ENCODE measurements at places on chromosomes 13 and 19.
A peak's percentile ranks its signal among the peaks of the same experiment; 100 is the strongest.

DNA sequence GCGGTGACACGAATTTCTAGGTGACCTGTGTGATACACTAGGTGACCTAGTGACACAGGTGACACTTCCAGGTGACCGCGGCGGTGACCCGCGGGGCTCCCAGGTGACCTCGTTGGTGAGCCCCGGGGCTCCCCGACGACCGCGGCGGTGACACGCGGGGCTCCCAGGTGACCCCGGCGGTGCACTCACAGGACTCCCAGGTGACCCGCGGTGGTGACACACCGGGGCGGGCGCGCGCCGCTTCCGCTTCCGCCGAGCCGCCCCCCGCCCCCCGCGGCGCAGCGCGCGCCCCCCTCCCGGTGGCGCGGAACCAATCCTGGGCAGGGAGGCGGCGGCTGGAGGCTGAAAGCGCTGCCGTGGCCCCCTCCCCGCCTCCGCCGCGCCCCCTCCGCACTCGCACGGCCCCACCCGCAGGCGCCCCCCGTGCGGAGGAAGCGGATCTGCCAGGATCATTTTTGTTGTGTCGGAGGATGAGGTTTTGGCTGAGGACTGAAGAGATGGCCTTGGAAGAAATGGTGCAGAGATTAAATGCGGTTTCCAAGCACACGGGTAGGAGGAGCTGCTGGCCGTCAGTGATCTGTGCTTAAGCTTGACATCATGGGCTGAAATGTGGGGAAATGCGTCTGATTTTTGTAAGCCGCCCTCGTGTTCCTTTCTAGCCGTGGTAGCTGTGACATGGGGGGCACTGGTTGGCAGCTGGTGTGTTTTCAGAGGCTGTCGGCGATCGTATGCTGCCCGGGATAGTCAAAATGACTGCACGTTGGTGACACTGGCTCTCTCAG, at the start of gene MCF2L:
TSS of gene MCF2L (plus strand) at position 305 of the 782 bp plus-strand sequence. CDS start at position 471, 166 bp downstream.
- peak; percentile 78 for DNase-seq

DNA sequence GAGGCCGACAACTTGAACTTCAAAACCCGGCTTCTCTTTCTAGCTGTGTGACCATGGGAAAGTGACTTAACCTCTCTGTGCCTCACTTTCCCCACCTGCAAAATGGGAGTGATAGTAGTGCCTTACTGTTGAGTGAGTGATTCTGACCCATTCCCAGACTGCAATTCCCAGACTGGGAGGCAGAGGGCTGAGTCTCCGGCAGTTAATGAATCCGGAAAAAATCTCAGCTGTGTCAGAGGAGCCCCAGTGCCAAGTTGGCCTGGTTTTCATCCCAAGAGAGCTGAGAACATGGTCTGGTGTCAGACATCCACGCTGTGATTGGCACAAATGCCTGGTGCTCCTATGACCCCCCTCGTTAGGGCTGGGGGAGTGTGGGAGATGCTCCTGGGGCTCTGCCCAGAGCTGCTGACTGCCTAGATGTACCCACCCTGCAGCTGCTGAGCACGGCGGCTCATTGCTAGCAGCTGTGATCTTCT, 50.0 kb downstream of the PIN1 start:
- no peak for DNase-seq

- DNase-seq, result no peak
Measured at GRCh38 chr19:7888826-7889217, 512 bp downstream of the LRRC8E start.

GRCh38 chr19:57351867-57352266, 796 bp downstream of the ZNF304 start:
- DNase-seq, result no peak

DNA sequence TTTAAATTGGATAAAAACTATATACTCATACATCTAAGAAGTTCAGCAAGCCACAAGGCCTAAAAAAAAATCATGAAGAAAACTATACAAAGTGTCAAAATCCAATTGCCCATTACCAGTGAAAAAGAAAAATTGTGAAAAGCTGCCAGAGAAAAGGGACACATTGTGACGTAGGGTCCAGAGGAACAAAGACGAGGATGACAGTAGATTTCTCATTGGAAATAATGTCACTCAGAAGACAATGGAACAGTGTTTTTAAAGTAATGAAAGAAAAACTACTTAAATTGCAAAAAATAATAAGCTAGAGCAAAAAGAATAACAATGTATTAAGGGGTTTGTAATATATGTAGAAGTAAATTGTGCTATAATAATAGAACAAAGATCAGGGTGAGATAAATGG, 195.2 kb downstream of the EFNB2 start:
- no peak for DNase-seq

- peak; percentile 82 for DNase-seq
Measured at GRCh38 chr13:30744056-30744680, 8.8 kb downstream of the ALOX5AP start.

GRCh38 chr19:14305706-14306105, 75.5 kb upstream of the ADGRE5 start:
- peak; percentile 35 for DNase-seq

GRCh38 chr19:8342316-8342683, 762 bp downstream of the KANK3 start:
- no peak for DNase-seq

DNA sequence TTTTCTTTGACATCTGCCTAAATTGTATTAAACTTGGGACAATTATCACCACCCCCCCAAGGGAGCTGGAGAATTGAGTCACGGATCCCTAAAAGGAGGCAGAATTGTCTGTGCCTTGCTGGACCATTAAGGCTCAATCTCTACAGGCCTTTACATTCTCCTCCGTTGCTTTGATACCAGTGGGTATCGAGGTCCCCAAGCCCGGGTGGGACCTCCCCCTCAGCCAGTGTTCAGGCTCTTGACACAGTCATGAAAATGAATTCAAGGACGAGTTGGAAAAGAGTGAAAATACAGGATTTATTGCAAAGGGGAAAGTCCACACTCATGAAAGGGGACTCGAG, 5.6 kb downstream of the PPP1R15A start:
- no peak for DNase-seq

GRCh38 chr19:33905473-33905936, 108.8 kb downstream of the KCTD15 start:
- DNase-seq, result no peak

- no peak for DNase-seq
Measured at GRCh38 chr13:32993145-32993544, 23.1 kb upstream of the KL start.

DNA sequence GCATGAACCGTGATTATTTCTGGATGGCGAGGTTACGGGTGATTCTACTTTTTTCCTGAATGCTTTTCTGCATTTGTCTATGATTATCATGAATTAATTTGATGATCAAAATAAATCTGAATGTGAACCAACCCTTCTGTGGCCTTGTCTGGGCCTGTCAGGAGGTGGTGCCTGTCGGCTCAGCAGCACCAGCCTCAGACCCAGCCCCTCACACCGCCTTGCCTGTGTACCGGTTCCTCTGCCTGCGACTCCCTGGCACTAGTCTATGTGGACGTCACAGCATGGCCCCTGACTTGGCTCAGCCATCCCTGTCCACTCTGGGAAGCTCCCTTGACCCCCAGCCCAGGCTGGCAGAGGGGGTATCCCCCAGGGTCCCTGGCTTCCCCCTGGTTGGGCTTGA, 15.5 kb upstream of the RABAC1 start:
- DNase-seq, result no peak

DNA sequence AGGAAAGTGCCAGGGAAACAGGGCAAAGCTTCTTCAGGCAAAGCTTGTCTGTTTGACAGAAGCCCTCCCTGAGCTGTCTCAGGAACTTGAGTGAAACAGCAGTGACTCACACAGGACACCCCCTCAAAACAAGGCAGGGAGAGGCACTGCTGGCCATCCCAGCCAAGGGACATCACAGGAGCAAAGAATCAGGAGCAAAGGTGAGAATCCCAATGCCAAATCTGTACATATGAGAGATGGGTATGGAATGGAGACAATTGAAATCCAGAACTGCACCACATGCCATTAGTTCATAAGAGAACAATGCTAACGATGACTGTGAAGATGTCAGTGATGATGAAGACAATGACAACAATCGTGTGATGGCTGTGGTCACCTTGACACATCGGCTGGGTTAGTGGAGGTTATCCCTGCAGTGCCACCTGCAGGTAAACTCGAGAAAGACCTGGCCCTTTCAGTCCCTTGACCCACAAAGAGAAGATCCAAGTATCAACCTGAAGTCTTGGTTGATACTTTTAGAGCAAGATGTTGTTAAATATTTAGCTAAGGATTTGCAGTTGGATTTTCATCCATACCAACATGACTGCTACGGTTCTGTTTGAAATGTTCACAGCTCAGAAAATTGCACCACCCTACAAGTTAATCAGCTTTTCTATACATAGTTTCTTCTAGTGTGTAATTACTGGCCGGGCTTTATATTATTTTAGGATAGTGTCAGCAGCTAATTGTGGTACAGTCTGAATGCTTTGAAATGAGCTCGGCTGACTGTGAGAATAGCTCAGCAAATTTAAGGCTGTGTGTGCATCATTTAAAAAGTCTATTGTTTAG, 42.0 kb upstream of the IPO5 start:
- no peak for DNase-seq

- no peak for DNase-seq
Measured at GRCh38 chr19:18219911-18220631, 6.2 kb downstream of the PDE4C start.

GRCh38 chr13:89066868-89067466, 1395.8 kb downstream of the SLITRK5 start:
- peak; percentile 32 for DNase-seq

- DNase-seq, result no peak
Measured at GRCh38 chr19:13042443-13043130, 47.3 kb downstream of the NFIX start.

GRCh38 chr13:107422421-107422820, 792.9 kb downstream of the LIG4 start:
- DNase-seq, result no peak

GRCh38 chr13:76651286-76651685, 234.9 kb downstream of the KCTD12 start:
- no peak for DNase-seq

GRCh38 chr19:3193256-3194105, 7.8 kb downstream of the NCLN start:
- no peak for DNase-seq

DNA sequence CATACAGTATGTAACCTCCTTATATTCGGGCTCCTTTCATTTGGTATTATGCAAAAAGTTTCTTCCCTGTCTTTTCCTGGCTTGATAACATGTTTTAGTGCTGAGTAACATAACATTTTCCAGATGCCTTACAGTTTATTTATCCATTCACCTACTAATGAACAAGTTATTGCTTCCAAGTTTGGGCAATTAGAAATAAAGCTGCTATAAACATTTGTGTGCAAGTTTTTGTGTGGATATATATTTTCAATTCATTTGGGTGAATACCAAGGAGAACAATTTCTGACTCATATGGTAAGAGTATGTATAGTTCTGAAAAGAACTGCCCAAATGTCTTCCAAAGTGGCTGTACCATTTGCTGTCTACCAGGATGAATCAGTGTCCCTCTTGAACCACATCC, 360.9 kb downstream of the PCDH17 start:
- DNase-seq, result no peak

- no peak for DNase-seq
Measured at GRCh38 chr13:110097013-110097412, 209.9 kb downstream of the COL4A1 start.

GRCh38 chr19:1577929-1578618, 9.9 kb upstream of the MEX3D start:
- no peak for DNase-seq

DNA sequence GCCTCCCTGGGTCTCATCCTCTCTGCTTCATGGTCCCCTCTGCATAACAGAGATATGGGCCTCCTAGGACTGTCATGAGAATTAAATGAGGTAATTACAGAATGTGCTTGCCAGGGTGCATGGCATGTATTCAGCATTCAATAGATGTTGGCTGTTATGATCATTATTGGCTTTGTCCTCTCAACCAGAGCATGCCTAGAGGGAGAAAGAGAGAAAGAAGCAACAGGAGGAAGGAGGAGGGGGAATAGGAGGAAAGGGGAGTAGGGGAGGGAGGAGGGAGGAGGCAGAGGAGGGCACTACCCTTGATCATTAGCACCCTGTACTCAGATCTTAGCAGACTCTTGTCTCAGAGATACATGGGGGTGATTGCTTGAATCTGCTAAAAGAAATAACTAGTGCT, 41.0 kb upstream of the SIAH3 start:
- DNase-seq, result no peak

DNA sequence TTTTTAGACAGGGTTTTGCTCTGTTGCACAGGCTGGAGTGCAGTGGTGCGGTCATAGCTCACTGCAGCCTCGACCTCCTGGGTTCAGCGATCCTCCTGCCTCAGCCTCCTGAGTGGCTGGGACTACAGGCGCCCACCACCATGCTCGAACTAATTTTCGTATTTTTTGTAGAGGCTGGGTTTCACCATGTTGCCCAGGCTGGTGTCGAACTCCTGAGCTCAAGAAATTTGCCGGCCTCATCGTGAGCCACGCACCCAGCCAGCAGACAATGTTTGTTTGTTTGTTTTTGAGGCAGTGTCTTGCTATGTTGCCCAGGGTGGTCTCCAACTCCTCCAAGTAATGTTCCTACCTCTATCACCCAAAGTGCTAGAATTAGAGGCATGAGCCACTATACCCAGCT, 879 bp upstream of the COX7A1 start:
- no peak for DNase-seq

DNA sequence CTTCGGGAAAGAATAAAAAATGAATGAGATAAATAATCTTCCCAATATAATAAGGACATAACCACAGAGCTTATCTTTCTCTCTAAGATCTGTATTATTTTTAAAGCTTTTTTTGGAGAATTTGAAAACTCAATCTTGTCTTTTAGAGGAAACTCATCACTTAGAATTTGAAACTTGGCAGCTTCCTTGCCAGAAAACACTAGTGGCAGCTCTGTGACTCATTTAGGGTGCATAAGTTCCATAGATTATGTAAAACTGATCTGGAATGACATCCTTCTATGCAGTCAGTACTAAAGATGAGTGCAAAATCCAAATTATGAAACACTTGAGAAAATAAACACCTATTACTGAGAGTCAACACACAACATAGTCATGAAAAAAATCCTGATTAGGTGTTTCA, 848.0 kb downstream of the DACH1 start:
- no peak for DNase-seq

- DNase-seq, result no peak
Measured at GRCh38 chr19:44701228-44701627, 2.3 kb downstream of the CEACAM16 start.

DNA sequence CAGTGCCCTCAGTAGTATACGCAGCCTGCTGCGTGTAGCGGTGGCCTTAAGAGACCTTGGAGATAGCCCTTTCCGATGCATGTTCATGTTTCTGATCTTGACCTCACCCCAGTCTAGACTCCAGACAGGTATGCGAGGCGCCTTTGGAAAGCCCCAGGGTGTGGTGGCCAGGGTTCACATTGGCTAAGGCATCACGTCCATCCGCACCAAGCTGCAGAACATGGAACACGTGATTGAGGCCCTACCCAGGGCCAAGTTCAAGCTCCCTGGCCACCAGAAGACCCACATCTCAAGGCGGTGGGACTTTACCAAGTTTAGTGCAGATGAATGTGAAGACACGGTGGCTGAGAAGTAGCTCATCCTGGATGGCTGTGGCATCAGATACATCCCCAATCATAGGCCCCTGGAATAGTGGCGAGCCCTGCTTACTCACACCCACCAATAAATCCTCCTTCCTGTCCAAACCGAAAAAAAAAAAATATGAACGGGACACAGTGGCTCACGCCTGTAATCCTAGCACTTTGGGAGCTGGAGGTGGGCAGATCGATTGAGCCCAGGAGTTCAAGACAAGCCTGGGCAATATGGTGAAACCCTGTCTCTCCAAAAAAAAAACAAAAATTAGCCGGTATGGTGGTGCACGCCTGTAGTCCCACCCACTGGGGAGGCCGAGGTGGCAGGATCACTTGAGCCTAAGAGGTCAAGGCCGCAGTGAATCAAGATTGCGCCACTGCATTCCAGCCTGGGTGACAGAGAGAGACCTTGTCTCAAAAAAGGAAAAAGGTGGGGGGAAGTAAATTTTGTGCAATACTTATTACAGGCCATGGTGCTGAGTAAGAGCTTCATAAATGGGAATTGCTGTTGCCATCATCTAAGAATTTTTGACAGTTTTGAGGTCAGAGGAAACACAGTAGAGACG, 12.4 kb upstream of the CBLC start:
- DNase-seq, result no peak

All from RPMI8226 (cell line).